CD8-positive, alpha-beta memory T cell (primary cell): ENCODE measurements at places on chromosomes 4 and X.

DNA sequence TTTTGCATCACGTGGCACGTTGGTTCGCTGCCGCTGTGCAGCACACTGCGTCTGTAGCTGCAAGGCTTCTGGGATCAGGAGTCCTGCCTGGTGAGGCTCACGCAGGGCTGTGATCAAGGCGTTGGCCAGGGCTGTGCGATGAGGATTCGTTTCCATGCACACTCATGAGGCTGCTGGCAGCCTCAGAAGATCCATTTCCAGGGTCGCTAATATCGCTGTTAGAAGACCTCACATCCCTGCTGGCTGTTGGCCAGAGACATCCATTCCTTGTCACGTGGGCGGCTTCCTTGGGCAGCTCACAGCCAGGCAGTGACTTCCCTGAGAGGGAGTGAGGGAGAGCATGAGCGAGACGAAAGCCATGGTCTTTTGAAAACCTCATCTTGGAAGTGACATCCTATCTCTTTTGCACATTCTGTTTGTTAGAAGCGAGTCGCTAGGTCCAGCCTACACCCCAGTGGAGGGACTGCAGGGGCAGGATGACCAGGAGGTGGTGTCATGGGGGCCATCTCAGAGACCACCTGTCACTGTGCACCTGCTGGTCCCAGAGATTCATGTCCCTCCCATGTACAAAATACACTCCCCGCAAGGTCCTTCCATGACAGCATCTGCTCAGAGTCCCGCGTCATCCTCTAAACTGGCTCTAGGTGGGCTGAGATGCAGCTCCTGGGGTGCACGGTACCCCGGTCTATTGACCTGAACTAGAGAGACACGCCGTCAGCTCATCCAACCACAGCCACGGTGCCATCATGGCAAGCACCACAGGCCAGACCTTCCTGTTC is 12.2 kb downstream of the RGS12 start:
- no peak for DNase-seq

- DNase-seq: no peak
These were observed 689 bp upstream of the DCHS2 start for GRCh38 chr4:154492288-154492687.

DNA sequence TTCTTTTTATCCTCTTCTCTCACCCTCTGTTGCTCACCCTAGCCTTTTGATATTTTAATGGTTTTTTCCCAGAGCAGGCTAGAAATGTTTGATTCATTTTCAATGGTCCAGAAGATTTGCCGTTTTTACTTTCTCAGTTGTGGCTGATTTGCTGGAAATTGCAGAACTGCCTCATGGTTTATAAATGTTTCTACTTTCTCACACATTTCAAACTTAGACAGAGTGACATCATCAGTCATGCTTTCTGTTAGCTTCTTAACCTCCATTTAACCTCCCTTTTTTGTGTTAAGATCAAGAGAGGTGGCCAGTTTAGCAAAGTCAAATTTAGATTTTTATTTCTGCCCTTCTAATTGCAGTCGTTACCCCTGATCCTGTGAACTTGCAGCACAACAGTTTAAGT is 8.7 kb downstream of the RXFP1 start:
- DNase-seq: no peak

DNA sequence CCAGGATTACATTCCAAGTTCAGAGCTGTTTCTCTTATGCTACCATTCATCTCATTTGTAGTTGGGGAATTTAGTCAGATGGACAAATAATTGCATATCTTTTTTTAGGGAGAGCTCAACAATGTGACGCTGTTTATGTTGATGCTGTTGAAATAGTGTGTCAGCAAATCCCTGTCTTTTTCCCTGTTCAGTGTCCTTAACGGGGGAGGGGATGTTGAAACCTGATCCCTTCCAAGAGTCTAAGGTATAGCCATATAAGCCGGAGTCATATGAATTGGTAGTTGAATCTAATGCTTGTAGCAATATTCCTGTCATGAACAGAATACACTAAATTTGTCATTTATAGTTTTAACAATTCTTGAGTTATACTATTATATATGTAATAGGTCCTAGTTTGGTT is 293.5 kb upstream of the FAT1 start:
- no peak for DNase-seq

- no peak for DNase-seq
These were observed 662.1 kb upstream of the DIPK2B start for GRCh38 chrX:45862801-45863200.

DNA sequence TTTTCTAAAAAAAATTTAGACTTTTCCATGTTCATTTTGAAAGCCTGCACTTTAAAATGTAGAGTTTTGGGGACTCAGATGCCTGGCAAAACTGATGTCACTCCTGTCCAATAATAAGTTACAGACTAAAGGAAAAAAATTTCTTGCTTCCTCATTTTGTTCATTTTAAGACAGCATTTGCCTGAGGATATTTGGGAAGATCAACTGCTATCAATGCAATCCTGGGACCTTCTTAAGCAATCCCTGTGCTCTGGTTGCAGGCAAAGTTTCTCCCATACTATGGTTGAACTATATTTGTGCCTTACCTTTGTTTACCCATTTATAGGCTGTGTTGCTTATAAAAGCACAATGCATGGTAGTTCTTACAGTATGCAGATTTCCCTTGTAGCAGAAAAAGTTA is 280.4 kb downstream of the CFAP47 start:
- DNase-seq: no peak
